Stimulated activated CD4-positive, alpha-beta T cell treated with anti-CD3 and anti-CD28 coated beads, TNF-alpha, amount 100 ng/mL, for 1 hour (primary cell): ENCODE measurements at places on chromosomes 7 and 10.

GRCh38 chr7:155809947-155810769, 2.1 kb downstream of the SHH start:
- no peak for DNase-seq

GRCh38 chr10:18368273-18368672, 228.0 kb downstream of the CACNB2 start:
- DNase-seq: no peak

DNA sequence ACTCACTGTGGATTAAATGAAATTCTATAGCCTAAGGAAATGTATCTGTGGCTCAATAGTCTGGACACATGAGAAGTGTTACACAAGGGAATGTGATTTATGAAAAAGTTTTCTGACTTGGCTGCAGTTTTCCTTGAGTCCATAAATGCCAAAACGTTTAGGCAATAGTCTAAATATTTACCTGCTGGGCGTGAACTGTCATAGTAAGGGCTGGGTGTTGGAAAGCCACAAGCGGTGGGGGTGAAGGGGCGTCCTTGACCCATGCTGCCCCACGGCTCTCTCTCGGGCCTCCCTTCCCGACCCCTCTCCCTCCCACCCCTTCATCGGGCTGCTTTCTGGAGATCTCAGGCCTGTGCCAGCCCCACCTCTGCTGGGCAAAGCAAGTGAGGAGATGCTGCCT, 223.7 kb downstream of the BUB3 start:
- DNase-seq: no peak

DNA sequence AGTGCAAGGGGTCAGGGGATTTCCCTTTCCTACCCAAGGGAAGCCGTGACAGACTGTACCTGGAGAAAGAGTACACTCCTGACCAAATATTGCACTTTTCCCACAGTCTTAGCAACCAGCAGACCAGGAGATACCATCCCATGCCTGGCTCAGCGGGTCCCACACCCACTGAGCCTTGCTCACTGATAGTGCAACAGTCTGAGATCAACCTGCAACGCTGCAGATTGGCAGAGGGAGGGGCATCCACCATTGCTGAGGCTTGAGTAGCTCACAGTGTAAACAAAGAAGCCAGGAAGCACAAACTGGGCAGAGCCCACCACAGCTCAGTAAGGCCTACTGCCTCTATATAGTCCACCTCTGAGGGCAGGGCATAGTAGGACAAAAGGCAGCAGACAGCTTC, 53.9 kb downstream of the PIK3CG start:
- no peak for DNase-seq

- DNase-seq: no peak
Observed at GRCh38 chr10:110759523-110759922, 112.2 kb upstream of the PDCD4 start.

DNA sequence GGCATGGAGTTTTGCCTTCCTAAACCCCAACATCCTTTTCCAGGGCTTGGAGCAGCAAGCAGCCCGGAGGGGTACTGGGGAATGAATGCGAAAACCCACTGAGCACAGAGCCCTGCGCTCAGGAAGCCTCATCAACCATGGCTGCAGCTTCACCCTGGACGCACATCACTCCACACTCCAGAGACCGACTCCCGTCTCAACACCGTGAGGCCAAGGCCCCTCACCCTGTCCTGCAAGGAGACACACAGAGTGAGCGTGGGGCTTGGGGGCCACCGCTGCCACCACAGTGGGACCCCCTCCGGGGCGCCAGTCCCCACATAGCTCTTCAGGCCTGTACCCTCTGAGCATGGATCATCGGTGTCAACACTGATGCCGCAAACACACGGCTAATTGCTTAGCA, 41.9 kb downstream of the DPYSL4 start:
- no peak for DNase-seq

DNA sequence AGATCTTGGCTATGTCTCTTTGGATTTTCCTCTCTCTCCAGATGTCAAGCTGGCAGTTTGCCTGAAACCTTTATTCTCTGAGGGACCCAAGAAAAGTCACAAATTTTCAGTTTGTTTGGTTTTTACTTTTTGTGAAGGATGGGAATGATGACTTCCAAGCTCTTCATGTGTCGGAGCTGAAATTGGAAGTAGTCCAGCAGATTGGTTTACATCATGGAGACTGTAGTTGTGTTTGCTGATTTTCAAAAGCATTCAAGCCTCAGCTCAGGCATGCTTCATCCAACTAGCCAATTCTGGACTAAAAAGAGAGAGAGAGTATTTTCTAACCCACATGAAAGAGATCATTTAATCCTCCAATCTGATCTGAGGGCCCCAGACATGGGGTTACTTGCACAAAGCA, 326.2 kb upstream of the AUTS2 start:
- no peak for DNase-seq

DNA sequence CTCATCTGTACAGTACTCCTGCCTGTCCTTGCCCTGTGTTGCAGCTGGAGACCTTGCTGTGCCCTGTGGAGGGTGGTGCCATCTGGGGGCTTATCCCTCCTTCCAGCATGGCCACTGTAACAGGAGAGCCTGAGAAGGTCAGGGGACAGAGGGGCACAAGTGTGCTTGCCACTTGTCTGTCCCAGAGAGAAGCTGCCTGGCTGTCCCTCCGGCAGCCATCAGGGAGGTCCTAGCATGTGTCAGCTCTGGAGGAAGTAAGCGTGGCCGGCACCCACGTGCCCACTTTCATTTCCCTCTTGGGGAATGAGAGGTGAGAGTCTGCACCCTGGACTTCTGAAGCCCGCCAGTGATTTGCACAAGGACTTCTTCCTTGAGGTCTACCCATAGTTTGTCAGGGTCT, 97.0 kb upstream of the PPIF start:
- DNase-seq: no peak

- DNase-seq: no peak
Observed at GRCh38 chr7:25656581-25657026, 428.3 kb upstream of the NPVF start.

DNA sequence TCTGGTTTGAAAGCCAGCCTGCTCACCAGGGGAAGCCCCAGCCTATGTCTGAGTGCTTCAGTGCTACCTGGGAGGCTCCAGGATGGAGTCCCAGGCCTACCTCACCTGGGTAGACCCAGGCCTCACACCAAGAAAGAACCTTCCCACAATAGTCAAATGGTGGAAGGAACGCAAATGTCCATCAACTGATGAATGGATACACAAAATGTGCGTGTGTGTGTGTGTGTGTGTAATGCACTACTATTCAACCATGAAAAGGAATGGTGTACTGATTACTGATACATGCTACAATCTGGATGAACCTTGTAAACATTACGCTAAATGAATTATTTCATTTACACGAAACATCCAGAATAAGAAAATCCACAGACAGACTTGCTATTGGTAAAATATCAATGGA, 15.2 kb upstream of the ADRB1 start:
- no peak for DNase-seq

- DNase-seq: no peak
Observed at GRCh38 chr7:80922253-80923049, 3.6 kb upstream of the SEMA3C start.

DNA sequence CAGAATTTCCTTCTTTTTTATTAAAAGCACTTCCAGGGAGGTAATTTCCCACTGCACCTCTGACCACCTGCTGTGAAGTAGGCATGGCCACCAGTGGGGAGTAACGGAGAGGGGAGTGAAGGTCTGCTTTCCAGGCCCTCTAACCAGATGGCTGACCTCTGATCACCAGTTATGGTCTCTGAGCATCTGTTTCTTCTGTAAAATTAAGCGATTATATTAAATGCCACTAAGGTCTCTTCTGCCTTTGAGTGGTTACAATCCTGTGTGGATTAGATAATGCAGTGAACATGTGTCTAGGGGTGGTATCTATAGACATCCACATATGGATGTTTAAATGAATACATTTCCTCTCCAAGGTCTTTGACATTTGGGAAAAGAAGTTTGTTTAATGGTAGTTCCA, 199.6 kb downstream of the HERPUD2 start:
- DNase-seq: no peak

DNA sequence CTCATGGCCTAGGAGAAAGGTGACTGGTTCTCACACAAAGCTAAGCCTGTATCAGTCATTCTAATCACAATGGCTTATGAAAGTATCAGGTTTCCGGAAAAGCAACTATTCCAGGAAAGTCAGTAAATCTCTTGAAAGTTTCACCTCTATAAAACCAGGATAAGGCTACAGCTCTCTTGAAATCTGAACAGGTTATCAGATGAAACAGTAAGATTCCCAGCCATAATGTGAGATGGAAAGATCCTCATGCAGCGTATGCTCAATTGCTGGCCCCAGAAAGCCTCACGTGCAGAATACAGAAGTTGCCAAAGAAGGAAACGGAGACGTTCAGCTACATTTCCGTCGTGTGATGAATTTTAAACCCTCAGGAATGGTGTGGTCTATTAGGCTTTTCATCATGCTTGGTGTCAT, 90.0 kb downstream of the PFKFB3 start:
- no peak for DNase-seq
